Tibial nerve (tissue), 4 donors: ENCODE measurements at places on chromosomes 16 and 17. TPM values are rescaled to one million over a fixed set of nuclear protein-coding genes. Genes with fewer than 3 reads are reported as not detected.

SLC7A5 gene
- total RNA-seq: 6.6 TPM

- H3K27me3 ChIP-seq: no peaks in the 10 kb centered on the region
- H3K36me3 ChIP-seq: peaks cover 71% of the 10 kb centered on the region
- DNase-seq: no peak
- H3K27ac ChIP-seq: no peak overlapping the region
These were observed 9.3 kb downstream of the JPT1 start for GRCh38 chr17:75144816-75145512.

ORMDL3 gene
- total RNA-seq: 76.6 TPM

DNA sequence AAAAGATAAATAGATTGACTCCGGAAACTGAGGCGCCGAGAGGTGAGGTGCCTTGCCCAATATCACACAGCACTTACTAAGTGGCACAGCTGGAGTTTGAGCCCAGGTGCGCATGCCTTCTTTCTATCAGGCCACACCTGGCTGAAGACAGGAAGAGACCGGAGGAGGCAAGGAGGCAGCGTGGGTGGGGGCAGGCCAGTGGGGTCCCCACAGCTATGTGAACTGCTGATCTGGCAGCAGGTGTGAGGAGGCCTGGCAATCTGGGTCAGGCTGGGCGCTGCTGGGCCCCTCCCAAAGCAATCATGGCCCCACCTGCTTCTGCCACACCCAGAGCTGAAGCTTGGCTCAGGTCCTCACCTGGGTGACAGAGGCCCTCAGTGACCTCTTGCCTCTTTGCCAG, 1.9 kb upstream of the GDPD3 start:
- DNase-seq: no peak
- no peak overlapping the region for H3K27ac ChIP-seq
- H3K36me3 ChIP-seq: no peaks in the 10 kb centered on the region
- peaks cover 22% of the 10 kb centered on the region for H3K4me1 ChIP-seq
- no peaks in the 10 kb centered on the region for H3K27me3 ChIP-seq
- no peak overlapping the region for H3K4me3 ChIP-seq

DNA sequence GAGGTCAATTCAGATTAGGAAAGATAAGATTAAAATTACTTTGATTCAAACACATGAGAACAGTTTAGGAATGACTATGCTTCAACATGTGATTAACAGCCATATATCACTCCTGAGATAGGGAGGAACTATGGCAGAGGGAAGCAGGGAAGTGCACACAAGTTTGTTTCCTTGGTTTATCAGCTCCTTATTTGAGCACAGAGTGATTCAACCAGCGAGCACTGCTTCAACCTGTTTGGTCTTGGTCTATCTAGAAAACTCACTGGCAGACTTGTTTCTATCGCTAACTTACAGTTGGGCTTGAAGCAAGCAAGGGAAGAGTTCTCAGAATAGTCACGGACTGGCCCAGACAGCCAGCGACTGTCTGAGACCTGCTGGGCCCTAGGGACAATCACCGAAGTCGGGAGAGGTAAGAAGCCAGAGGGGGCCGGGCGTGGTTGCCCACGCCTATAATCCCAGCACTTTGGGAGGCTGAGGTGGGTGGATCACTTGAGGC, 23.5 kb downstream of the TUBG1 start:
- no peak overlapping the region for H3K27ac ChIP-seq
- no peaks in the 10 kb centered on the region for H3K27me3 ChIP-seq
- no peaks in the 10 kb centered on the region for H3K36me3 ChIP-seq
- no peak for DNase-seq

DNA sequence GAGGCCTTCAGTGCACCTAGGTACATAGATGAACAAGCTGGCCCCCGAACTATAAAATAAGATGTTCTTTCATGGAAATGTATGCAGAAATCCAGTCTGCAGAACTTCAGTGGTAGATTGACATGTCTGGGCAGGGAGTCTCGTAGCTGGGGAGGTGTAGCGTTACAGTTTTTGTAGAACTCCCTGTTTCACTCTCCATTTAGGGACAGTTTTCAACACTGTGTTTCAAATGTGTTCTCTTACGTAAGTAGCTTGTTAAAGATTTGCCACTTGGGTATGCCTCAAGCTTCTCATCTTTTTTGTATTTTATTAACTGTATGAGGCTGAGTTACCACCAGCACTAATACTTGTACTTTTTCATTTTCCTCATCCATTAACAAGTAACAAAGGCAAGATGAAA, 46.6 kb downstream of the PLD6 start:
- no peak overlapping the region for H3K27ac ChIP-seq
- H3K27me3 ChIP-seq: no peaks in the 10 kb centered on the region
- no peak overlapping the region for H3K4me3 ChIP-seq
- peaks cover 100% of the 10 kb centered on the region for H3K36me3 ChIP-seq

SLC9A5 gene
- total RNA-seq: 2.0 TPM

IL17C gene
- not detected for total RNA-seq

TMEM238L gene
- not detected for total RNA-seq

PIK3R5 gene
- 62.1 TPM for total RNA-seq

- H3K27me3 ChIP-seq: no peaks in the 10 kb centered on the region
- no peaks in the 10 kb centered on the region for H3K36me3 ChIP-seq
- no peak overlapping the region for H3K4me3 ChIP-seq
- DNase-seq: no peak
These were observed 1.8 kb upstream of the MIF4GD start for GRCh38 chr17:75272848-75273184.

DNA sequence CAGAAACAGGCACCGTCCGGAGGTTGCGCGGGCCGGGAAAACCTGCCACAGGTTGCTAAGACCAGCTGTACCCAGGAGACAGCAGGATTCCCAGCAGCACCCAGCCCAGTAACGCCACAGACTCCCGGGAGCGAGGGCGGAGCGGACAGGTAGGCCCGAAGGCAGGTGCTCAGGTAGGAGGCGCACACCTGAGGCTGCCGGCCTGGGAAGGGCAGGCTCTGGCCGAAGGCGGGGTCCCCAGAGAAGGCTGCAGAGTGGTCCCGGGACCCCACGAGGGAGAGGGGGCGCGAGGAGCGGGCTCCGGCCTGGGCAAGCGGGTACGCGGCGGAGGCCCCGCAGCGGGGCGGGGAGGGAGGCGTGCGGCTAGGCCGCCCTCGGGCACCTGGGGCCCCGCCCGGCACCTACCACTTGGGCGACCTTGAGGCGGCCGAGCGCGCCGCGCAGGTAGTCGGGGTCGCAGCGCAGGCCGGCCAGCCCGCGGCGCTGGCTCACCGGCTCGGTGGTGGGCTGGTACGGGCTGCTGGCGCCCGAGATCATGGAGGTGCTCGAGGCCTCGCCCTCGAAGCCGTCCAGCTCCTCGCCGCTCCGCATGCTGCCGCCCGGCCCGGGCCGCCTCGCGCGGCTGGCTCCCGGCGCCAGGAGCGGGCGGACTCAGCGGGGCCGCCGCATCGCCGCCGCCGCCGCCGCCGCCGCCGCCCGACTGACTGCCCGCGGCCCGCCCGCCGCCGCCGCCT, 441 bp downstream of the CMTM4 start:
- no peaks in the 10 kb centered on the region for H3K36me3 ChIP-seq
- H3K27ac ChIP-seq: peak overlapping the region; percentile 80
- DNase-seq: no peak

DNA sequence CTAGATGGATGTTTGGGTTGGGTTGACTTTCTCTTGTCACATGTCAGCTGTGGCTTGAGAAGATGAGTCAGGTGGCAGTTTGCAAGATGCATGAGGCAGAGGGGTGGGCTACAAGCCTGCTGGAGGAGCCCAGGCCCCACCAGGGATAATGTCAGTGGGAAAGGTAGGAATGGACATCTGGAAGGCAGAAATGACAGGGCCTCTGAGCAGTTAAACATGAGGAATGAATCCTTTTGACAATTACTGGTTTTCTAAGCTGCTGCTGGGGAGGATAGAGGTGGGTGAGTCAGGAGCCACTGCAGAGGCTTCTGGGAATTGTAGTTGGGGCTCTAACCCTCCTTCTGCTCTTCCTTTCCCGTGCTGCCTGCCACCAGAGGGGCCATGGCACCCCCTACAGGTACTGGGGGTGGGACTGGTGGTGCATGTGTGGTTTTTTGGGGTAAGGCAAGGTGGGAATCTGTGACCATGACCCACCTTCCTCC, 15.7 kb downstream of the SLC52A1 start:
- no peak overlapping the region for H3K4me3 ChIP-seq
- H3K27me3 ChIP-seq: no peaks in the 10 kb centered on the region
- no peaks in the 10 kb centered on the region for H3K4me1 ChIP-seq
- H3K27ac ChIP-seq: no peak overlapping the region
- H3K36me3 ChIP-seq: peaks cover 98% of the 10 kb centered on the region

GRCh38 chr16:25751230-25751835, 59.6 kb downstream of the HS3ST4 start:
- H3K4me3 ChIP-seq: no peak overlapping the region
- no peak for DNase-seq
- H3K36me3 ChIP-seq: no peaks in the 10 kb centered on the region
- no peaks in the 10 kb centered on the region for H3K4me1 ChIP-seq
- no peaks in the 10 kb centered on the region for H3K27me3 ChIP-seq

FBXO47 gene
- total RNA-seq: not detected

RABEP2 gene
- total RNA-seq: 57.0 TPM

DNA sequence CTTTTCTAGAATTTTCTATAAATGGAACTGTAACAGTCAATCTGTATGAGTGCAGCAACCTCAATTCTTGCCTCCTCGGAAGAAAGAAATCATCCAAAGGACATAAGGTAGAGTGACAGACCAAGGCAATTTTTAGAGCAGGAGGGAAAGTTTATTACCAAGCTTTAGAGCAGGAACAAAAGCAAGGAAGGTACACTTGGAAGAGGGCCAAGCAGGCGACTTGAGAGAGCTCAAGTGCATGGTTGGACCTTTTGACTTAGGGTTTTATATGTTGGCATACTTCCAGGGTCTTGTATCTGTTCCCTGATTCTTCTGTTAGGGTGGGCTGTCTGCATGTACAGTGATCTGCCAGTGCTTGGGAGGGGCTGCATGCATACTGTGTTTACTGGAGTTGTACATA, 50.3 kb downstream of the SCNN1G start:
- H3K27ac ChIP-seq: no peak overlapping the region
- no peak overlapping the region for H3K4me3 ChIP-seq
- no peaks in the 10 kb centered on the region for H3K27me3 ChIP-seq
- no peaks in the 10 kb centered on the region for H3K36me3 ChIP-seq
- H3K4me1 ChIP-seq: no peaks in the 10 kb centered on the region

GRCh38 chr17:64230791-64231408, 32.2 kb downstream of the TEX2 start:
- no peaks in the 10 kb centered on the region for H3K36me3 ChIP-seq
- H3K4me3 ChIP-seq: no peak overlapping the region
- H3K27ac ChIP-seq: peak overlapping the region; percentile 34
- H3K27me3 ChIP-seq: no peaks in the 10 kb centered on the region
- peak; percentile 13 for DNase-seq
- peaks cover 17% of the 10 kb centered on the region for H3K4me1 ChIP-seq

KRT34 gene
- not detected for total RNA-seq

DNA sequence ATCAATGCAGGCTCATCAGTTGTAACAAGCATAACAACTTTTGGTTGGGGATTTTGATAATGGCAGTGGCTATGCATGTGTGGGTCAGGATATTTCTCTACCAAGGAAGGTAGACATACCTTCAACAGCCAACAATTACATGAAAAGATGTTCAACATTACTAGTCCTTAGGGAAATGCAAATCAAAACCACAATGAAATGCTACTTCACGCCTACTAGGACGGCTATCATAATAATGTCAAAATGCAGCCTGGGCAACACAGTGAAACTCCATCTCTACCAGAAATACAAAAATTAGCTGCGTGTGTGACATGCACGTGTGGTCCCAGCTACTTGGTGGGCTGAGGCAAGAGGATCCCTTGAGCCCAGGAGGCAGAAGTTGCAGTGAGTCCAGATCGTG, 7.3 kb upstream of the SLC5A10 start:
- no peaks in the 10 kb centered on the region for H3K27me3 ChIP-seq
- no peak for DNase-seq
- H3K4me3 ChIP-seq: no peak overlapping the region
- no peaks in the 10 kb centered on the region for H3K4me1 ChIP-seq
- H3K27ac ChIP-seq: no peak overlapping the region
- H3K36me3 ChIP-seq: no peaks in the 10 kb centered on the region

GRCh38 chr17:78041386-78042179, 83.1 kb downstream of the TNRC6C start:
- H3K36me3 ChIP-seq: peaks cover 12% of the 10 kb centered on the region
- peak overlapping the region; percentile 90 for H3K27ac ChIP-seq
- no peaks in the 10 kb centered on the region for H3K4me1 ChIP-seq
- no peaks in the 10 kb centered on the region for H3K27me3 ChIP-seq
- no peak for DNase-seq

- peak overlapping the region; percentile 71 for H3K4me3 ChIP-seq
- peaks cover 23% of the 10 kb centered on the region for H3K36me3 ChIP-seq
- peak overlapping the region; percentile 94 for H3K27ac ChIP-seq
- no peaks in the 10 kb centered on the region for H3K4me1 ChIP-seq
These were observed 775 bp upstream of the PAGR1 start for GRCh38 chr16:29815032-29815721.

- H3K36me3 ChIP-seq: no peaks in the 10 kb centered on the region
- no peak overlapping the region for H3K4me3 ChIP-seq
- peaks cover 34% of the 10 kb centered on the region for H3K4me1 ChIP-seq
- no peak for DNase-seq
- H3K27me3 ChIP-seq: no peaks in the 10 kb centered on the region
- peak overlapping the region; percentile 94 for H3K27ac ChIP-seq
These were observed 110.6 kb downstream of the METRNL start for GRCh38 chr17:83190004-83190385.

GRCh38 chr17:69111794-69112193, 29.9 kb downstream of the ABCA6 start:
- no peak overlapping the region for H3K4me3 ChIP-seq
- H3K27ac ChIP-seq: no peak overlapping the region
- H3K4me1 ChIP-seq: peaks cover 15% of the 10 kb centered on the region
- H3K27me3 ChIP-seq: no peaks in the 10 kb centered on the region
- DNase-seq: no peak
- H3K36me3 ChIP-seq: no peaks in the 10 kb centered on the region

- no peak for DNase-seq
- no peaks in the 10 kb centered on the region for H3K27me3 ChIP-seq
- peaks cover 27% of the 10 kb centered on the region for H3K4me1 ChIP-seq
- peak overlapping the region; percentile 82 for H3K4me3 ChIP-seq
- no peak overlapping the region for H3K27ac ChIP-seq
These were observed 929 bp downstream of the TMEM11 start for GRCh38 chr17:21212826-21213637.

- no peaks in the 10 kb centered on the region for H3K27me3 ChIP-seq
- H3K4me1 ChIP-seq: peaks cover 8% of the 10 kb centered on the region
- no peaks in the 10 kb centered on the region for H3K36me3 ChIP-seq
- DNase-seq: no peak
These were observed 193.4 kb upstream of the GSE1 start for GRCh38 chr16:85419503-85420408.

GABARAP gene
- 402 TPM for total RNA-seq

GRCh38 chr16:23950898-23951297, 115.1 kb downstream of the PRKCB start:
- H3K4me3 ChIP-seq: no peak overlapping the region
- H3K4me1 ChIP-seq: peaks cover 17% of the 10 kb centered on the region
- no peaks in the 10 kb centered on the region for H3K27me3 ChIP-seq
- H3K36me3 ChIP-seq: no peaks in the 10 kb centered on the region
- H3K27ac ChIP-seq: no peak overlapping the region
- DNase-seq: peak; percentile 19

- H3K36me3 ChIP-seq: no peaks in the 10 kb centered on the region
- no peaks in the 10 kb centered on the region for H3K4me1 ChIP-seq
- no peaks in the 10 kb centered on the region for H3K27me3 ChIP-seq
- no peak for DNase-seq
These were observed 83.8 kb upstream of the TOX3 start for GRCh38 chr16:52630711-52631110.
